ENCODE measurements at places on chromosomes 12 and 14. TPM values are rescaled to one million over a fixed set of nuclear protein-coding genes. Genes with fewer than 3 reads are reported as not detected.

GALNT6 gene
- total RNA-seq, result 21.8 TPM

TRIAP1 gene
- 29.1 TPM for total RNA-seq

GRCh38 chr12:106744600-106744999, 29.9 kb upstream of the RIC8B start:
- H3K27ac ChIP-seq, result no peak overlapping the region
- no peaks in the 10 kb centered on the region for H3K36me3 ChIP-seq
- no peak for DNase-seq
- no peaks in the 10 kb centered on the region for H3K27me3 ChIP-seq
- H3K4me1 ChIP-seq, result no peaks in the 10 kb centered on the region

GRCh38 chr12:82673698-82674097, 13.0 kb upstream of the TMTC2 start:
- H3K27me3 ChIP-seq, result no peaks in the 10 kb centered on the region
- no peaks in the 10 kb centered on the region for H3K4me1 ChIP-seq
- DNase-seq, result no peak
- no peak overlapping the region for H3K4me3 ChIP-seq
- no peaks in the 10 kb centered on the region for H3K36me3 ChIP-seq

TEP1 gene
- 57.0 TPM for total RNA-seq

- no peak overlapping the region for H3K4me3 ChIP-seq
- no peaks in the 10 kb centered on the region for H3K36me3 ChIP-seq
- H3K27me3 ChIP-seq, result no peaks in the 10 kb centered on the region
These were observed 80.4 kb upstream of the KCNA1 start for GRCh38 chr12:4829161-4829792.

DNA sequence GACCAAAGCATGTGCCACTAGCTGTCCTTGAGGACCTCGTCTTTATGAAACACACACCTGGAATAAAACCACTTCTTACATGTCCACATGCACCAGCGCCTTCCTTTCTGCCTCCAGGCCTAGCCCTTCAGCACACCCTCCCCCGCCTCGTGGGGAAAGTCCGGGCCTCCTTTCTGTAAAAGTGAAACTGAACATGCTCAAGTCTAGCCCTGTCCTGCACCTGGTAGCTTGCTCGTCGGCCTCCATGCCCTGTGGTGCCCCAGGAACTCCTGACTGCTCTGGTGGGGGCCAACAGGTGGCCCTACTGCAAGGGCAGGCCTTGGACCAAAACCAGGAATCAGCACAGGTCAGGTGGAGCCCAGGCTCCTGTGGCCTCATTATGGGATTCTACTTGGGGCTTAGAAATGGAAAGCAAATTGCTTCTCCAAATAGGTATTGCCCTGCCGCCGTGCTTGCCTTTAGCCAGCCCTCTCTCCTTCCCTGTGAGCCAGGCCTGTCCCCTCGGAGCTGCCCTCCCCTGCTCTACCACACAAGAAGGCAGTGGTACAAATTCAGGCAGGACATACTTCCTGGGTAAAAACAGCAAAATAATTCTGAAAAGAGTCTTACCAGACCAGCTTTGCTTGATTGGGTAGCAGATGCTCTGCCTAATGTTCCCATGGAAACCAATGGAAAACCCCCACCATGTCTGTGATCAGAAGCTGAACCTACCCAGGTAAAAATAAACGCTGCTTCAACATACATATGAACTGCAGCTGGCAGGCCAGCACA, 43.5 kb downstream of the ERH start:
- DNase-seq, result no peak
- no peaks in the 10 kb centered on the region for H3K4me1 ChIP-seq
- H3K36me3 ChIP-seq, result no peaks in the 10 kb centered on the region
- H3K27ac ChIP-seq, result no peak overlapping the region

GRCh38 chr14:52061390-52061789, 7.5 kb downstream of the NID2 start:
- DNase-seq, result no peak
- no peak overlapping the region for H3K4me3 ChIP-seq
- no peak overlapping the region for H3K27ac ChIP-seq
- peaks cover 15% of the 10 kb centered on the region for H3K4me1 ChIP-seq
- no peaks in the 10 kb centered on the region for H3K36me3 ChIP-seq
- no peaks in the 10 kb centered on the region for H3K27me3 ChIP-seq

DNA sequence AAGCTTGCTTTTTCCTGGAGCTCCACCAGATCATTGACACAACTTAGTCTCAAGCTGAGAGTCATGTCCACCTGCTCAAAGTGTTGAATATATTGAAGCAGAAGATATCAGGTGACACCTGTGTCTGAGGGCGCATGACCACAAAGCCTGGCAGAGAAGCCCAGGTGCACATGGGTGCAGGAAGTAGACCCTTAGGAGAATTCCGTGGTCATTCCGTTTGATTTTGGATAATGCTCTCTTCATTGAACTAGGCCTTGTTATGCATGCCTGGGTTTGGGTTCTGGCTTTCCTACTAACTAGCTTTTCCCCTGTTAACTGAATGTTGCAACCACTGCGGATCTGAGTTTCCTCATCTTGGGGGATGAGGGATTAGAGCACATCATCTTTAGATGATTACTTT, 7.1 kb downstream of the ARHGDIB start:
- H3K27ac ChIP-seq, result no peak overlapping the region
- peaks cover 38% of the 10 kb centered on the region for H3K4me1 ChIP-seq
- DNase-seq, result no peak
- no peaks in the 10 kb centered on the region for H3K27me3 ChIP-seq
- no peak overlapping the region for H3K4me3 ChIP-seq

MANSC1 gene
- 24.7 TPM for total RNA-seq

DNA sequence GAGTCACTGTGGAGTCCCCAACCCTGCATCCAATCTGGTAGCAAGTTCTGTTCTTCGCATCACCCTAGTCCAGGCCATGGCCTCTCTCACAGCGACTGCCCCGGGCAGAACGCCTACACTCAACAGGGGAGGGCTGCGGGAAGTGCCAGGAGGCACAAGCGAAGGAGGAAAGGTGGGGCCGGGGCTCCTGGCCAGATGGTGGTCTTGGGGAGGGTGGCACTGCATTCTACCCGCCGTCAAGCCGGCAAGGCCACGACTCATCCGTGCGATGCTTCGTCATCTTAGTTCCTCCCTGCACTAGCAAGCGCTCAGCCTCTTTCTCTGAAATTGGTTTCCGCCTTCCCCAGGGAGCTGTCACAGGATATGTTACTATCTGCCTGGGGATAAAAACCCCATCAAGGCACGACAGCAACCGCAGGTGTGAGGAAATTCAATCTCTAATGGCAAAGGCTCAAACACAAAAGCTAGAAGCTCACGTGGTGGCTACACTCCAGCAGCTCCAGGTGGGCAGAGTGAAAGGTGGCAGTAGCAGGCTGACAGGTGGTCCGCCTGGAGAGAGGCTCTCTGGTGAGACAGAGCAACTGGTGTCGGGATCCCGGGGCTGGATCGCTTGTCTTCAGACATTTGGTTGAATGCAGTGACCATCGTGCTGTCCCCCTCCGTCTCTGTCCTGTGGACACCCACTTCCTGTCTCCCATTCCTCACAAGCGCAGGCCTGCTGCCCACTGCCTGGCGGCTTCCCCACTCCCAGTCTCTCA, 34.1 kb downstream of the ACADS start:
- no peaks in the 10 kb centered on the region for H3K4me1 ChIP-seq
- no peak overlapping the region for H3K4me3 ChIP-seq
- H3K27me3 ChIP-seq, result no peaks in the 10 kb centered on the region
- H3K36me3 ChIP-seq, result peaks cover 51% of the 10 kb centered on the region
- DNase-seq, result peak; percentile 53

GRCh38 chr12:113950873-113951272, 15.3 kb downstream of the RBM19 start:
- no peaks in the 10 kb centered on the region for H3K36me3 ChIP-seq
- no peak overlapping the region for H3K27ac ChIP-seq
- no peak for DNase-seq
- no peak overlapping the region for H3K4me3 ChIP-seq
- no peaks in the 10 kb centered on the region for H3K4me1 ChIP-seq

Measured in left lung (tissue), 14 donors.